ENCODE measurements at places on chromosomes 6 and 20.
A peak's percentile ranks its signal among the peaks of the same experiment; 100 is the strongest.

GRCh38 chr20:9600562-9600961 lies 86.2 kb downstream of the LAMP5 start:
- DNase-seq, result no peak

GRCh38 chr6:7542065-7542873 lies 798 bp downstream of the DSP start:
- DNase-seq, result peak; percentile 66

GRCh38 chr20:11646359-11646758 lies 271.3 kb upstream of the BTBD3 start:
- DNase-seq, result no peak

GRCh38 chr6:31386977-31387376 lies 16.4 kb upstream of the MICA start:
- DNase-seq, result no peak

- no peak for DNase-seq
Measured at GRCh38 chr6:164079275-164079600, 664.7 kb downstream of the QKI start.

GRCh38 chr20:430091-430999 lies 22.2 kb downstream of the RBCK1 start:
- DNase-seq, result no peak

- DNase-seq, result no peak
Measured at GRCh38 chr6:7100072-7100752, 7.5 kb upstream of the RREB1 start.

DNA sequence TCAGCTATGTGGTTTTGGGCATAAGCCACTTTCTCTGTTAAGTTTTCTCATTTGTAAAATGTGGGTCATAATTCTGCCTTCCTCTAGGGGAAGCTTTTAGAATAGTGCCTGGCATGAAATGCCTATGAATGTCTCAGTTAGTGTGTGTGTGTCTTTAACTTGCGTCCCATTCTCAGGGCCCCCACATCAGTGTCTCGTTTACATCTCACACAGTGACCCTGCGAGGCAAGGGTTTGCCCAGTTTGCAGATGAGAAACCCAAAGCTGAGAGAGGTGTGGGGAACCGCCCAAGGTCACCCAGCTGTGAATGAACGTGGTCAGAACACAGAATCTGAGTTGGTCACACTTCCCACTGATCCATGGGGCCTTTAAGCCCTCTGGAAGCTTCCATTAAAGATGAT lies 14.1 kb downstream of the DYNLRB1 start:
- no peak for DNase-seq

GRCh38 chr20:1389703-1390580 lies 2.9 kb downstream of the FKBP1A start:
- no peak for DNase-seq

- no peak for DNase-seq
Measured at GRCh38 chr6:3267162-3267561, 8.4 kb downstream of the PSMG4 start.

DNA sequence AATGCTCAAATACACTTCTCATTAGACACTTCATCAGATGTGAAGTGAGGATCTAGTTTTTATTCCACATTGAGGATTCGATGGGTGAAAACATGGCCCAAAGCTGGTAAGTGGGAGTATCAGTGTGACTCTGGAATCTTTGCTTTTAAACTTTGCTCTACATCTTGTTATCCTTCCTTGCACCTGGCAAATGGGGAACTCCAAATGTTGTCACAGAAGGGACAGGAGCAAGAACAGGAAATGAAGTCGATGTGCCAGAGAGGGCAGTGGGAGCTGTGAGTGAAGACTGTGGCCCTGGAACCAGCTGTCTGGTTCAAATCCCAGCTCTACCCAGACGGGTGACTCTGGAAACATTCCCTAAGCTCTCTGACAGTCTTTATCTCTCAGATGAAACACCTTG lies 86.7 kb upstream of the AGPAT4 start:
- DNase-seq, result no peak

All from small intestine (tissue), 16 donors.